ENCODE measurements at places on chromosomes 13 and 19.
A peak's percentile ranks its signal among the peaks of the same experiment; 100 is the strongest.

DNA sequence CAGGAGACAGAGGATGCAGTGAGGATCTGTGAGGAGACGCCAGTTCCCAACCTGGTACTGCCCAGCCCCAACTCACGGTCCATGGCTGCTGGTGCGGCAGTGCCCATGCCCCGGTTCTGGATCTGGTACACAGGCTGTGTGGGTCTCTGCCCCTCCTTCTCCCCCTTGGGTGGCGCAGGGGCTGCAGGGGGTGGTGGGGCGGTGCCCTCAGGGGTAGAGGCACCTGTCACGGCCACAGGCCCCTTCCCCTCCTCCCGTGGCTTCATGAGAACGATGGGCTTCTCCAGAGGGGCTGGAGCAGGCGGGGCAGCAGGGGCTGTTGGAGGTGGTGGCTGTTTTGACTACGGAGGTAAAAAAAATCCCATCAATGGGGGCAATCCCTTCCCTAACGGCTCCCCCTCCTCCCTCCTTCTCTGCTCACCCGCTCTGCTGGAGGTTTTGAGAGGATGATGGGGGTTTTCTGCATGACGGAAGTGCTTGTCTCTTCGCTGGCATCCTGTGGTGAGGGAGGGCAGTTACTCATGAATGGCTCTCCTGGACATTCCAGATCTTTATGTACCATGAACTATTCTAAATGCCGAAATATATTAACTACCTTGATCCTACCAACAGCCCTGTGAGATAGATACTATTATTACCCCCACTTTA lies 7.1 kb downstream of the SMG9 start:
- peak; percentile 44 for ATAC-seq

- ATAC-seq: no peak
Measured at GRCh38 chr13:44746690-44747089, 170.6 kb upstream of the TSC22D1 start.

DNA sequence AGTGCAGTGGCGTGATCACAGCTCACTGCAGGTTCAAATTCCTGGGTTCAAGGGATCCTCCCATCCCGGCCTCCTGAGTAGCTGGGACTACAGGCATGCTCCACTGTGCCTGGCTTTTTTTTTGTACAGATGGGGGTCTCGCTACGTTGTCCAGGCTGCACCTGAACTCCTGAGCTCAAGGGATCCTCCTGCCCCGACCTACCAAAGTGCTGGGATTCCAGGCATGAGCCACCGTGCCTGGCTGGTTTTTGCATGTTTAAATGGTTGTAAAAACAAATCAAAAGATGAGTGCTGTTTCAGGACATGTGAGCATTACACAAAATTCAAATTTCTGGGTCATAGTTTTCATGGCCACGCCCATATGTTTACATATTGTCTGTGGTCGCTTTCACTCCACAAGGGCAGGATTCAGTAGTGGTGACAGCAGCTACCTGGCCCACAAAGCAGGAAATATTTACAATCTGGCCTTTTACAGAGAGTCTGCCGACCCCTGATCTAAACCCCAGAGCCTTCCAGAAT lies 5.3 kb downstream of the MATK start:
- ATAC-seq: no peak

DNA sequence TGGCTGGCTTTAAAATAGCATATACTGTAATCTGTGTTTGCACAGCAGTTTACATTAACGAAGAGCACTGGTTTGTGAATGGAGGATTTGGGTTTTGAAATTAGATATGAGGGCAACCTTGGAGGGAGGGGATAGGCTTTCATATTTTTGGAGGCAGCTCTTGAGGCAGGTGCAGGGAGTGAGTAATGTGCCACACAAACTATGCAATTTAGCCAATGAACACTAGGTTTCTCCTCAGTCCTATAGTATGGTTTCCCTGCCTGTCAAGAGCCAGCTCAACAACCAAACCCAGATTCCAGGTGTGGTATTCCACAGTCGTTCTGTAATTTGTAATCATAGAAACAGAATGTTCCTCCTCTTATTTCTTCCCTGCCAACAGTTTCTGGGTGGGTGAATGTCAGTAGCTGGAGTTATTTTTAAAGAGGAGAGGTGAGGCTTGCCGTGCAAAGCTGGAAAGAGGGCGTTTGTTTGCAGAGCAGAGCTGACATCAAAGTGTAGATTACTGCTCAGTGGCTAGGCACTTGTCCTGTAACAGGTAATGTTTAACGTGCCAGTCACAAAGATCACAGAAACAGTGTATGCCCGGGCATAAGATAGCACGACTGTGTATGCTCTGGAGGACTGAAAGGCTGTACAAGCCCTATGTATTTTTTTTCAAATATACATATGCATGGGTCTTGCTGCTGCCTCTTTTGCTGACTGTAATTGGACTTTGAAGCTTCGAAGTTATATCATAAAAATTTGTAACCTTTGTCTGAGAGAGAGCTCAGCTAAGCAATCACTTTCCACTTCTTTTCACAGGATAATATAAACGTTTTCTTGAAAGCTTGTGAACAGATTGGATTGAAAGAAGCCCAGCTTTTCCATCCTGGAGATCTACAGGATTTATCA lies 124.2 kb downstream of the LMO7 start:
- ATAC-seq: no peak

GRCh38 chr19:56567274-56568120 lies at the start of gene ZNF470:
ZNF470 (plus strand) TSS chr19:56567468; CDS start chr19:56570312, 2,844 bp downstream.
- ATAC-seq: peak; percentile 100

- ATAC-seq: no peak
Measured at GRCh38 chr13:109951491-109951890, 165.1 kb upstream of the IRS2 start.

DNA sequence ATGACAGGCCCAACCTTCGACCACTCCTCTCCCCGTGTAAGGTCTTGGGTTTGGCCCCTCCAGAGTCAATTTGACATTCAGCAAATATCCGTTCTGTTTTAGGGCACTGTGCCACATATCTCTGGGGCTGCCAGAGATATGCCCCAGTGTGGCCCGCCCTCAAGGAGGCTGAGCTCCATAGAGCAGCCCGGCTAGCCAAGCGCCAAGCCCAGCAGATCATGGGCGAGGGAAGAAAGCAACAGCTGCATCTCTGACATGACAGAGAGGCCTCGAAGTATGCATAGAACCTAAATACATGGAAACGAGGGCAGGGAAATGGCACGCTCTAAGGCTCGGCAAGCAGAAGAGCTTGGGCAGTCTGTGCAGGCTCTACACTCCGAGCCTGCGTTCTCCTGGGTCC lies 124.5 kb downstream of the USP12 start:
- no peak for ATAC-seq

GRCh38 chr13:95652821-95653220 lies 8.3 kb upstream of the DZIP1 start:
- ATAC-seq: peak; percentile 32

DNA sequence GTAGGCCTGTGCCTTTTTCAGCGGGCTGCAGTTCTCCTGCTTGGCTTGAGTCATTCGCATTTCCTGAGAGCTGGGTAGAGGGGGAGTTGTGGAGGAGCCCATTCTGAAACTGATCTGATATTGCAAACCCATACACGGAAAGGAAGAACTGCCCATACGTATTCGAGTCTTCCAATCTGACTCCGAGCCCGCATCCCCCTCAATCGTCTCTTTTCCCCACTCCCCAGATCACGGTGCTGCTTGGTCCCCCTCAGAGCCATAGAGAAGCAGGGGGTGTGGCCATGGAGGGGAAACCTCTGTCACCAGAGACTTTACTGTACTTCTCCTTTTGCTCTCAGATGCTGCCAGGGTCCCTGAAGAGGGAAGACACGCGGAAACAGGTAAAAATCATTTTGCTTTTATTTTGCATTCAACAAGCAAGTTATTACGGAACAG lies at the start of gene CD22:
CD22 (plus strand) TSS at position 337 of the 435 bp plus-strand sequence. CDS start 2,854 bp downstream, outside the sequence.
- peak; percentile 83 for ATAC-seq

GRCh38 chr19:15810335-15810734 lies 5.1 kb downstream of the OR10H1 start:
- no peak for ATAC-seq

DNA sequence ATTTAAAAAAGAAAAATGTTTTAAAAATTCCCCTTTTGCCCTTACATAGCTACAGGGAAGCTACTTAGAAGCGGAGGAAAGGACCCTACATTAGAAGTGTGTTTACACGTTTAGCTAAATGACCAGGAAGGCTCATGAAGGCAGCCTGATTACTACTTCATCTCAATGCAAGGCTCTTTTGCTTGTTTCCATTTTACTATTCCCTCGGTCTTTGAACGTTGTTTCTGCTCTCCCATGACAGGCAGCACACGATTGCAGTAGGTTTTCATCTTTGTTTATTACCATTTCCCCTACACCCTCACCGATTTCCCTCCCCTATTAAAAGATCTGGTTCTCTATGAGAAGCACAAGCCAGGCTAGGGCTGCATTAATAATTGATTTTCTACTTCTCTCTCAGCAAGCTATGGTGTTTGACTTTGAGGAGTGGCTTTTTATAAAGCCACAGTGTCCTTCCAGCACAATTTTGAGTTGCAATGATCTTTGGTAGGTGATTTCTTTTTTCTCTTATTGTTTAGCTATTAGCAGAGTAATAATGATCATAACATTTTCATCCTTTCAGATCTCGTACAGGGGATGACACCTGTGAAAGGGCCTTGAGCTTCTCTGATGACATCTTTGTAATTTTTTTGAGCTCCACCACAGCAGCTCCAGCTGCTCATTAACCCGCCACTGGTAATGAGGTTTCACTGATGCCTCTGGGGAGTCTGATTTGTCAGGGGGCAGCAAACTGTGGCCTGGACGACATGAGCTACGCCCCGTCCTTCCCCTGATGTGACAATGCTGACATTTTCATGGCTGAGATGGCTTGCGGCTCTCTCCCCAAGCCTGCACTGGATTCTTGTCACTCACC lies 670.3 kb downstream of the UQCRFS1 start:
- peak; percentile 54 for ATAC-seq

- no peak for ATAC-seq
Measured at GRCh38 chr13:49859560-49859959, 67.1 kb upstream of the KPNA3 start.

- peak; percentile 76 for ATAC-seq
Measured at GRCh38 chr19:18251587-18252369, 22.5 kb downstream of the IQCN start.

GRCh38 chr13:50519866-50520265 lies 323.6 kb downstream of the DLEU7 start:
- no peak for ATAC-seq

DNA sequence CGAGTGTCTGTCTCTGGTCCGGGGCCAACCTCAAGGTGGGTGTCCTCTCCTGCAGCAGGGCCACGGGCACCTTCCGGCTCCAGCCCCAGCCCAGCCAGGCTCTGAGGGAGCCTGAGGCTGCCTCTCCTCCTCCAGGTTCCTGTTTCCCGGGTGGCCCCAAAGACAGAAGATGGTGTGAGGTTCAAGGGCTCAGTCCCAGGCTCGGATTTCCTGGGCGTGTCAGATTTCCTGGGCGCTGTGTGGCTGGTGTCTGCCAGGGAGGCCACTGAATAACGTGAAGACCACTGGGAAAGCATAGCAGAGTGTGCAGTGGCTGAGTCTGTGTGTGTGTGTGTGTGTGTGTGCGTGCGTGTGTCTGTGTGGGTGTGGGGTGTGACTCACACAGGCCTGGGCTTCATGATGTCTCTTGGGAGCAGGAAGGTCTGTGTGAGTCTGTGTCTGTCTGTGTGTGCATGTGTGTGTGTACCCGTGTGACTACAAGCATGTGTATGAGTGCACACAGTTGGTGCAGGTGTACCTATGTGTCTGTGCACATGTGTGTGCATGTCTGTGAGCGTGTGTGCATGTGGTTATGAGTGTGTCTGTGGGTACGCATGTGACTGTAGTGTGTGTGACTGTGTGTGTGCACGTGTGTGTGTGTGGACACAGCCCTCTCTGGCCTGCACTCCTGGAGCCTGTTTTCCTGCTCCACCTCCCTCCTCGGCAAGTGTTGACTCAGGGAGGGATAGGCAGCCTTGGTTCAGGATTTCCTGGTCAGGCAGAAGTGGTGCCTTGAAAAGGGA lies 28.3 kb downstream of the CEBPA start:
- peak; percentile 39 for ATAC-seq

- no peak for ATAC-seq
Measured at GRCh38 chr19:46984077-46985010, 35.3 kb upstream of the NPAS1 start.

- peak; percentile 98 for ATAC-seq
Measured at GRCh38 chr19:56133858-56134653, 7.0 kb upstream of the ZNF444 start.

DNA sequence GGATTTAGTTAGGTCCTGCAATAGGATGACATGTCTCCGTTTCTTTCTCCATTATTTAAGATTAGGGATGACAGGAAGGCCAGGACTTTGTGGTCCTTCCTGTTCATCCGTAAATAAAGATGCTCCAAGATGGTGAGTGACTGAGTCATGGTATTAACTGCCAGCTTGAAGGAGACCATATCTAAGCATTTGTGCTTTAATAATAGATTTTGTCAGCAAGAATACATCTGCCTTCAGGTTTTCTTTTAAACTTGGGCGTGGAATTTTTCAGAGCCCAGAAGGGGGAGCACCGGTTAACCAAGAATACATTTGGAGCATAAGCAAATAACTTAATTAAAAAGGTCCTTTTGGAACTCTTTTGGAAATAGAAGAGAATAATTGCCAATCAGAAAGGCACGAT lies 68.2 kb downstream of the ARHGAP35 start:
- ATAC-seq: no peak

DNA sequence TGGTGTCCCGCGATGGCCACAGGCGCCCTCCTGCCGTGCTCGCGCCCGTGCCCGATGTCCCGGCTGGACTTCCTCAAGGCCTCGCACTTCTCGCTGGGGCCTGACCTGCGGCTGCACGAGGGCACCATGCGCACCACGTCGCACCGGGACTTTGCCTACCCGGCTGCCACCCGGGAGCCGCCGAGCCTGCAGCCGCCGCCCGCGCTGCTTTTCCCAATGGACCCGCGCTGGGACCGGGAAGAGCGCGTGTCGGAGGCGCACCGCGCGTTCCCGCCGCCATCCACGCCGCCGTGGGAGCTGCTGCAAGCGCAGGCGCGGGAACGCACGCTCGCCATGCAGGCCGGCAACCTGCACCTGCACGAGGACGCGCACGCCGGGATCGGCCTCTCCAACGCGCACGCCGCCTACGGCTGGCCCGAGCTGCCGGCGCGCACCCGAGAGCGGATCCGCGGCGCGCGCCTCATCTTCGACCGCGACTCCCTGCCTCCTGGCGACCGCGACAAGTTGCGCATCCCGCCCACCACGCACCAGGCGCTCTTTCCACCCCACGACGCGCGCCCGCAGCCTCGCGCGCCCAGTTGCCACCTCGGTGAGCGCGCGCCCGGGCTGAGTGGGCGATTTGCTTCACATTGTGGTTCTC lies 12.1 kb upstream of the PEX11G start:
- no peak for ATAC-seq

DNA sequence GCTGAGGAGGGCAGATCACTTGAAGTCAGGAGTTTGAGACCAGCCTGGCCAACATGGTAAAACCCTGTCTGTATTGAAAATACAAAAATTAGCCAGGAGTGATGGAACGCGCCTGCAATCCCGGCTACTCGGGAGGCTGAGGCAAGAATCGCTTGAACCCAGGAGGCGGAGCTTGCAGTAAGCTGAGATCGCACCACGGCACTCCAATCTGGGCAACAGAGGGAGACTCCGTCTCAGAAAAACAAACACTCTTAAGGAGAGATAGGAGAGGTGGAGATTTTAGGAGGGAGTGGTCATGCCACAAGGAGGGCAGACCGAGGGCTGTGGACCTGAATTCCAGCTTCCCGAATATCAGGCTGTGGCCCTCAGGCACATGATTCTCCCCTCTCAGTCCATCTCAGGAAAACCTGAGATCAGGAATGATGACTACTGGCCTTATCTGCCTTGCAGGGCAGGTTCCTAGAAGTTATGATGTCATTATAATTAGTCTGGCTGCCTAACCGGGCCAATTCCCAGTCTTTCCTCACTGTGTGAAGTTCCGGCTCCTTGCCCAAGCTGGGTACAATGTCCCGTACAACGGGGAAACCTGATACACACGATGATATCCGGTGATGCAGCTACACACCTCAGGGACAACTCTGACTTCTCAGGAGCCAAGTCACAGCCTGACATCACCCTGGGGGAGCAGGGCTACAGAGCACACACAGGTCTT lies 2.5 kb downstream of the SLC35E1 start:
- no peak for ATAC-seq

GRCh38 chr13:99155821-99156220 lies 44.8 kb upstream of the UBAC2 start:
- ATAC-seq: no peak
